ENCODE measurements at places on chromosomes 7 and 10. TPM values are rescaled to one million over a fixed set of nuclear protein-coding genes. Genes with fewer than 3 reads are reported as not detected.

ZNF365 gene
- total RNA-seq, result not detected

VWDE gene
- 4.6 TPM for total RNA-seq

PON1 gene
- total RNA-seq, result not detected

SLC39A12 gene
- not detected for total RNA-seq

CYP51A1 gene
- total RNA-seq, result 40.7 TPM

ADAM12 gene
- 0.67 TPM for total RNA-seq

- H3K27me3 ChIP-seq, result no peaks in the 10 kb centered on the region
- no peak overlapping the region for H3K27ac ChIP-seq
- H3K36me3 ChIP-seq, result peaks cover 10% of the 10 kb centered on the region
- H3K4me3 ChIP-seq, result no peak overlapping the region
These were observed 33.2 kb downstream of the WBP1L start for GRCh38 chr10:102776779-102777456.

GRCh38 chr7:114070246-114070645 is 151.4 kb upstream of the PPP1R3A start:
- no peak overlapping the region for H3K27ac ChIP-seq
- H3K36me3 ChIP-seq, result no peaks in the 10 kb centered on the region
- H3K4me1 ChIP-seq, result no peaks in the 10 kb centered on the region
- H3K27me3 ChIP-seq, result peaks cover 26% of the 10 kb centered on the region
- no peak for DNase-seq

- H3K27me3 ChIP-seq, result peaks cover 3% of the 10 kb centered on the region
- H3K4me3 ChIP-seq, result no peak overlapping the region
- no peak for DNase-seq
- H3K36me3 ChIP-seq, result no peaks in the 10 kb centered on the region
- peaks cover 17% of the 10 kb centered on the region for H3K4me1 ChIP-seq
These were observed 92.9 kb downstream of the DNAJB6 start for GRCh38 chr7:157429680-157430224.

- no peak for DNase-seq
- no peaks in the 10 kb centered on the region for H3K4me1 ChIP-seq
- H3K27ac ChIP-seq, result no peak overlapping the region
- peaks cover 13% of the 10 kb centered on the region for H3K27me3 ChIP-seq
- no peak overlapping the region for H3K4me3 ChIP-seq
These were observed 41.9 kb downstream of the AP5Z1 start for GRCh38 chr7:4817178-4817901.
